ENCODE measurements at places on chromosomes 16 and 17.

DNA sequence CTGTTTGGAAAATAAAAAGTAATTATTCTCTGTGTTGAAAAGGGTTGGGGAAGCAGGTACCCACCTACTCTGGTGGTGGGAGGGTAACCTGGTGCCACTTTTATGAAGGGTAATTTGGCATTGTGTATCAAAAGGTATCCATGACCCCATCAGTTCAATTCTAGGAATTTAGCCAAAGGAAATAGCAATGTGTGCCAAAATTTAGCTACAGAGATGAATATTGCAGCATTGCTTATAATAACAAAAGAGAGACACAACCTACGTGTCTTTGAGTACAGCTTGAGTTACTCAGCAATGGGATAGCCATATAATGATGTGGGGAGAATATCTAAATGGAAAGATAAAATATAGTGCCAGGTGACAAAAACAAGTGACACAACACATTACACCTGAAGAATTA lies 170.7 kb downstream of the NTN1 start:
- DNase-seq: no peak

DNA sequence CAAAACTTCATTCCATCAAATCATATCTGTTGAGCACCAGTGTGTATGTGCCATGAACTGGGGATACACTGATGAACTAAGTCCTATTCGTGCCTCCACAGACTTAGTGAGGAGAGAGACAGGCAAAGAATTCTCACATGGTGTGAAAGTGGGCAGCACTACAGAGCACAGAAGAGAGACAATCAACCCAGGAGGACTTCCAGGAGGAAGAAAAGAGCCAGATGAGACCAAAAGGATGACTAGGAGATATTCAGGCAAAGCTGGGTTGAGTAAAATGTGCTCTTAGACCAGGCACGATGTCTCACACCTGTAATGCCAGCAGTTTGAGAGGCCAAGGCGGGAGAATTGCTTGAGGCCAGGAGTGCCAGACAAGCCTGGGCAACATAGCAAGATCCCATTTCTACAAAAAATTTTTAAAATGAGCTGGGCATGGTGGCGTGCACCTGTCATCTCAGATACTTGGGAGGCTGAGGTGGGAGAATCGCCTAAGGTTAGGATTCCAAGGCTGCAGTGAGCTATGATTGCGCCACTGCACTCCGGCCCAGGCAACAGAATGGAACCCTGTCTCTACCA lies 30.2 kb upstream of the TNRC6A start:
- DNase-seq: no peak

GRCh38 chr17:44996304-44996703 lies 28.2 kb upstream of the C1QL1 start:
- DNase-seq: no peak

GRCh38 chr17:63041722-63042121 lies 75.7 kb downstream of the TANC2 start:
- no peak for DNase-seq

GRCh38 chr17:50276588-50277356 lies 2.5 kb downstream of the TMEM92 start:
- DNase-seq: no peak

DNA sequence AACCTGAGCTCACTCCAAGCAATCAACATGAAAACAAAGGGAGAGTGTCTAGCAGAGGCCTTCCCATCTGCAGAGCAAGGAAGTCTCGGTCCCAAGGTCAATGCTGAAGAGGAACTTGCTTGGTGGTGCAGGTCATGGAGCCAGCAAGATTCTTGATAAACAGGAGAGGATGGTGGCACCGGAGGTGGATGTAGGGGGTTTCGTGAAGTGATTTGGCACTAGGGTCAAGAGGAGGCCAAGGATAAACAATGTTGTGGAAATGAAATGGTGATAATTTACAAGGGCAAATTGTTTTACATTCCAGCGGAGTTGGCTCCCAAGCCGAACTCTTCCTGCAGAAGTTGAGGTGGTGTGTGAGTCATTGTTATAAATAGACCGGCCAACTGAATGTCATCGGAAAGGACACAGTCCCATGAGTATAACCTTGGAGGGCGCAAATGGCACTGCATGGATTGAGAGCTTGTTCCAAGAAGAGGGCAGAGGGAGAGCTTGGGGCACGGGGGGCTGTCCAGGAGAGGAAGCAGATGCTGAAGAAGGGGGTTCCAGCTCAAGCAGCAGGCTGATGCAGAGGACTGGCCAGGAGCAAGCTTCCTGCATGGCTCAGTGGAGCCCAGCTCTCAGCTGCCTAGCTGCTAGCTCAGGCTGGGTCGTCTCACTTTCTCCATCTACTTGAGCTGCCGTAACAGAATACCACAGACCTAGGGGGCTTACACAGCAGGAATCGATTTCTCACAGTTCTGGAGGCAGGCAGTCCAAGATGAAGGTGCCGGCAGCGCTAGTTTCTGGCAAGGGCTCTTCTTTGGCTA lies 136.6 kb downstream of the COPRS start:
- DNase-seq: no peak

GRCh38 chr17:28416703-28417311 lies 10.8 kb upstream of the SLC46A1 start:
- no peak for DNase-seq

GRCh38 chr17:41864498-41864835 lies 756 bp downstream of the KLHL11 start:
- peak; percentile 39 for DNase-seq

DNA sequence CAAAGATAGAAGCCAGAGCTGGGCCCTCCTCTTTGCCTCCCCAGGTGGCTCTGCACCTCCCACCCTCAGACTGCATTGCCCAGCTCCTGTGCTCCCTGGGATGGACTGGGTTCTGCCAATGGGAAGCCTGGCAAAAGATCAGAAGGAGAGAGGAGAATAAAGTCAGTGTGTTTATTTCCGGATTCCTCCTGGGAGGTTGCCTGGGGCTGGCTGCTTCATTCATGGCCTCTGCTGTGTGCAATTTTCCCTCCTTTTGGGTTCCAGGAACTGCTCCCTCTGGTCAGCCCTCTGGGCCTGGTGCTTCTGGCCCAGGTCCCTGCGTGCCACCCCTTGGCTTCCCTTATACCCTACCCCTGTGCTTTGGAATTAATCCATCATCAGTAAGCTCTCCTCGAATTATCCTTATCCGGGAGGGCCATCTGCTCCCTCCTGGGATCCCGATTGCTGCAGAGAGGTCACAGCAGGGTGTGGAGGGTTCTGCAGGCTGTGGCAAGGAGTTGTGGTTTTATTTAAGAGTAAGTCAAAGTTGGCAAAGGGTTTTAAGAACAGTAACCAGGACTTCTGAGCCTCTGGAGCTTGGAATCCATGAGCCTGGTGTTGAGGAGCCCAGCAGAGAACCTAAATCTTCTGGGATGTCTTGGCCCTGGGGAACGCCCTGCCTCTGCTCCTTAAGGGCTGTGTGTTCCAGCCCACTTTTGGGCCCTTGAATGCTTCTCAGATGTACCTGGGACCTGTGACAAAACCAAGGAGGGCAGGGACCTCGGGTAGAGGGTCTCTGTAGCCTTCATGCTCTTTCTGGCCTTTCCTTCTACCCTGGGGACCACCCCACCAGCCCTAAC lies 8.2 kb upstream of the MMP2 start:
- DNase-seq: no peak

DNA sequence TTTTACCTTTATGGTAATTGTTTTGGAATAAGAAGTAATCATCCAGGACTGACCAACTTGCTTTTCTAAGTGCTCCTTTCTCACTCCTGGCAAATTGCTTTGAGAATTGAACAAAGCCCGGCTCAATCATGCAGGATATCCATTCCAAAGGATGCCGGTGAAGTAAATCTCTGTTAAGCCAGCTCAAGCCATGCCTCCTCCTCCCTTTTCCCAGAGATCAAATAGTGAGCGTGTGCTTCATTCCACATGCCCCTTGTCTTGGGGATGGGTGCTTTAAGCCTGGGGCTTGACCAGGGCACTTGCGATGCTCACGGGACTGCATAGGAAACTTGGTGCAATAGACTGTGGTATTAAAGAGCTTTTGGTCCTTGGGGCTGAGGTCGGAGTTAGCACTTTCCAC lies 90.7 kb downstream of the UTP18 start:
- DNase-seq: no peak

GRCh38 chr17:64073771-64074703 lies 53.6 kb upstream of the ICAM2 start:
- no peak for DNase-seq

- no peak for DNase-seq
Measured at GRCh38 chr16:89020925-89021595, 44.1 kb upstream of the CBFA2T3 start.

- DNase-seq: no peak
Measured at GRCh38 chr16:10983159-10983558, 38.8 kb downstream of the CLEC16A start.

- DNase-seq: no peak
Measured at GRCh38 chr17:76659928-76660655, 16.5 kb upstream of the ST6GALNAC1 start.

DNA sequence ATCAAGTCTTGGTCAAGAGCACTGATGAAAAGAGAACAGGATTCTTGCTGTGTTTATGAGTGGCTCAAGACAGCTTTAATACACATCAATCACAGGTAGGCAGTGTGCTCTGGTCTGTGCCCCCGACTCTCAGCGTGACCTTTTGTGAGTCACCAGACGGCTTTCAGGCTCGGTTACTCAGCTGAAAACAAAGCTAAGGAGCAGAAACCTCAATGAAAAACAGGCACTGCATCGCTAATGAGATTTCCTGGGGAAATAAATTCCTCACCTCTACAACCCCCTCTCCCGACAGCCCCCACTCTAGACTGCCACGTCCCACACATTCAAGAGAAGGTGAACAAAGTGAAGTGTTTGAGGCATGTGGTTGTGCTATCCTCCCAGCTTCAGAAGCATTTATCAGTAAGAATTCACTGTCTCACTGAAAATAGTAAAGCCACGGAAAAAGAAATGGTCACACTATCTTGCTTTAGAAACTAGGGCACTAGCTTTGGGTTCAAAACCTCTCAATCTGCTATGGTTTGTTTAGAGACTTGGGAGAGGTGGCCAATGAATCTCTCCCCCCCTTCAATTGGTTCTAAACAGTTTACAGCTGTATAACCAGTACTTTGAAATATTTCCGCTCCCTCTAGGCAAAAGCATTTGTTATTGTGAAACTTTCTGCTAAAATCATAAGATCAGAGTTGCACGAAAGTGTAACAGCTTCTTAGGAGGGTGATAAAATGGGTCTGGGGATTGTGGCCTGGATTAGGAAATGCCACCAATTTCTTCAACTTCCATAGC lies 199.5 kb upstream of the PMFBP1 start:
- DNase-seq: no peak

- DNase-seq: no peak
Measured at GRCh38 chr16:62717026-62717425, 680.8 kb upstream of the CDH8 start.

- DNase-seq: no peak
Measured at GRCh38 chr17:57257895-57258851, 1.9 kb downstream of the MSI2 start.

- peak; percentile 96 for DNase-seq
Measured at GRCh38 chr17:8158267-8159031, 4.3 kb downstream of the VAMP2 start.

DNA sequence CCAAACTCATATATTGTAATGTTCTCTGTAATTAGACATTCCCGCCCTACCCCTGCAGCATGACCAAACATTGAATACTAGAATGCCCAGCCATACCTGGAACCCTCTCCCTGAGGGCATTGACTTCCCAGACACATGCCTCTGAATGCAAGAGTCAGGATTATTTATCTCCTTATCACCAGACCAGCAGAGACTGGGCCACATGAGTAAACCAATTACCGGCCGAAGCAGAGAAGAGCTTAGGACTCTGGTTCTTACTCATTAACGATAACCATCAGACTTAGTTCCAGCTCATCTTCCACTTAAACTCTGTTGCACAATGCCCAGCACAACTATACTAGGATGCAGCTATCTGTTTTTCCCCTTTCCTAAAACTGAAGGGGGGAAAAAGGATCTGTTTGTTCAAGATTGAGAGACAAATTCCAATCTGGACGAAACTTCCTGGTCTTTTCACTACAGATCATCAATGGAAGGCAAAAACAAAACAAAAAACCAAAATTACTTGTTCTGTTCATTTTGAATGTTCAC lies 88.2 kb upstream of the CORO6 start:
- no peak for DNase-seq

- DNase-seq: no peak
Measured at GRCh38 chr17:56727876-56728617, 105.7 kb downstream of the C17orf67 start.

DNA sequence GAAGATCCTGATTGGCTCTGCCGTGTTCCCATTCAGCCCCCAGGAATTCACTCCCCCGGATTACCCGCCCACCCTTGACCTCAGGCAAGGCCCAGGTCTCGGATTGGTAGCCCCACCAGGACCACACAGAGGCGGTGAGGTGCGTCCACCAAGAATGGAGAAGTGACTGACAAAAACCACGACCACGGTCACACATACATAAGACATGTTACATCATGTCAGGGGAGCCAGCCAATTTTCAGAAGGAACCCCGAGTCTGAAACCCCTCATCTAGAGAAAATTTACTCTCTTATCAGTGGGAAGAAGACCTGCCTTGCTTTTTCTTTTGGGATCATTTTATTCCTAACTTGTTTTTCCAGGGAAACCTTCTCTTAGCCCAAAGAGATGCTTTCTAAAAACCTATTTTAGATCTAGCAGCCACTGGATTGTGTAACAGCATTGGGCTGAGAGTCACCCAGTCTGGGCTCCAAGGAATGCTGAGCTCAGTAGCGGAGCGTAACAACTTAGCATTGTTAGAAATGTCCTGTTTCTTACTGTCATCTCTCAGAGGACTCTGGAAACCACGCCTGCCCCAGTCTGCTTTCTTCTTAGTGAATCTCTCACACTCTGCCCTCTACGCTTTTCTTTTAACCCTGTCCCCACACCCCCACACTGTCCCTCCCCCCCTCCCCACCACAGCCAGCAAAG lies 164.1 kb downstream of the CMIP start:
- no peak for DNase-seq

DNA sequence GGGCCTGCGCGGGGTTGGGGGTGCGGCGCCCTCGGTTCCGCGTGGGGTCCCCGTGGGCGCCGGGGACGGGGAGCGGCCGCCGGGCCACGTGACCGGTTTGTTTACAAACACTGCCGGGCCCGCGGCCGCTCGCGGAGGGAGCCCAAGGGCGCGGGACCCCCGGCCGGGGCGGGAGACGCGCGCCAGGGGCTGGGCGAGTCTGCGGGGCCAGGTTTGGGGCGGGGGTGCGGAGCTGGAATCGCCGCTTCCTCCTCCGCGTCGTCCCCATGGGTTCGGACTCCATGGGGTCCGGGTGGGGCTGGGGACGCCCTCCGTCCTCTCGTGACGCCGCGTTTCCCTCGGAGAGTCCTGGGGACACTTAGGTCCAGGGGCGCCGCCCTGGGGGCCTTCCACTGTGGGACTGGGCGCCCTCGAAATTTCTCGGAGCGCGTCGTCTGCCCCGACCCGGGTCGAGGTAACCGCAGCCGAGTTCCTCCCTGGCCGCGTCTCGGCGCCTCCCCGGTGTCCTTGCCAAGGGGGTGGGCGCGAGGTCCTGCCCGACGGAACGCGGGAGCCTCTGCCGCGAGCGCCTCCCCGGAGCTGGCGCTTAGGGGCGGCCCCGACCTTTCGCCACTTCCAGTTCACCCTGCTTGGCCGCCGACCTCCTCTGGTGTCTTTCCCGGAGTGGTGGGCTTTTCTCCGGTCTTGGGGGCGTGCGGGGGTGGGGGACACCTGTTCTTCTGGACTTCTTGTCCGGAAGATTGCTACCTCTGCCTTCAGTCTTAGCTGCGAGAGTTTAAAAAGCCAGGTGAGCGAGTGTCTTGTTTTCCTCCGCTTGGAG lies 684 bp downstream of the YPEL2 start:
- no peak for DNase-seq
